ENCODE measurements at places on chromosomes 12 and 14.

GRCh38 chr14:29166507-29166906 is 399.9 kb downstream of the FOXG1 start:
- DNase-seq: no peak

- no peak for DNase-seq
Measured at GRCh38 chr12:66756631-66757030, 77.8 kb upstream of the GRIP1 start.

- DNase-seq: no peak
Measured at GRCh38 chr12:54407183-54407905, 11.7 kb downstream of the ITGA5 start.

DNA sequence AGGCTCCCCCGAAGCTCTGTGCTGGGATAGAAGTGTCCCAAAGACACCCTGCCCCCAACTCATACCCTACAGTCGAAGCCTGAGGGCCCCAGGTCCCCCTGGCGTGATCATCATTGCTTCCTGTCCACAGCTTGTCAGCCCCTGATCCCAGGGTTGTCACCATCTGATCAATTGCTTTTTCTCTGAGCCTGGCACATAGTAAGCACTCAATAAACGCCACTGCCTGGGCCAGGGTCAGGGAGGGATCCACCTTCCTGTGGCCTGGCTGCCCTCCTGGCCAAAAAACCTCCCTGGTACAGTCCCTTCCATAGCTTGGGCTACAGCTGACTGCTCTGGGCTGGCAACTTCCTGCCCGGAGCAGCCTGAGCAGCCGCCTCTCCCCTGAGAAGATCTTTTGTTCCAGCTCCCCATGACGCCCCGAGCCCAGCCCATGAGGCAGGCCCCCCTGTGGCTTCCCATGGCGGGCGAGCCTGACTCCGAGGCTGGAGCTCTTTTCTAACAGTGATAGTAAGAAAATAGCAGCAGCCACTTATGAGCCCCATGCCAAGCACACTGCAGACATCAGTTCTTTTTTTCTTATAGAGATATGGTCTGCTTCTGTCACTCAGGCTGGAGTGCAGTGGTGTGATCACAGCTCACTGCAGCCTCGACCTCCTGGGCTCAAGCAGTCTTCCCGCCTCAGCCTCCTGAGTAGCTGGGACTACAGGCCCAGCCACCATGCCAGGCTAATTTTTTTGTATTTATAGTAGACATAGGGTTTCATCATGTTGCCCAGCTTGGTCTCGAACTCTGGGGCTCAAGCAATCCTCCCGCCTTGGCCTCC is 6.5 kb downstream of the SH2B3 start:
- DNase-seq: no peak

GRCh38 chr14:84819528-84819927 is 710.4 kb upstream of the FLRT2 start:
- DNase-seq: no peak

GRCh38 chr14:90560991-90561390 is 164.2 kb downstream of the CALM1 start:
- DNase-seq: no peak

- DNase-seq: no peak
Measured at GRCh38 chr12:68324531-68324930, 7.6 kb downstream of the MDM1 start.

- DNase-seq: no peak
Measured at GRCh38 chr12:15355766-15356165, 33.5 kb downstream of the PTPRO start.

- DNase-seq: no peak
Measured at GRCh38 chr14:37230551-37231194, 32.9 kb downstream of the MIPOL1 start.

- no peak for DNase-seq
Measured at GRCh38 chr14:59098377-59098776, 90.1 kb upstream of the DAAM1 start.

GRCh38 chr12:41552588-41552987 is 364.5 kb downstream of the PDZRN4 start:
- DNase-seq: no peak

- no peak for DNase-seq
Measured at GRCh38 chr12:24864796-24865125, 84.1 kb downstream of the BCAT1 start.

- DNase-seq: peak; percentile 28
Measured at GRCh38 chr14:70622111-70622712, 19.5 kb upstream of the TTC9 start.
